ENCODE measurements at places on chromosomes 16 and 17.

DNA sequence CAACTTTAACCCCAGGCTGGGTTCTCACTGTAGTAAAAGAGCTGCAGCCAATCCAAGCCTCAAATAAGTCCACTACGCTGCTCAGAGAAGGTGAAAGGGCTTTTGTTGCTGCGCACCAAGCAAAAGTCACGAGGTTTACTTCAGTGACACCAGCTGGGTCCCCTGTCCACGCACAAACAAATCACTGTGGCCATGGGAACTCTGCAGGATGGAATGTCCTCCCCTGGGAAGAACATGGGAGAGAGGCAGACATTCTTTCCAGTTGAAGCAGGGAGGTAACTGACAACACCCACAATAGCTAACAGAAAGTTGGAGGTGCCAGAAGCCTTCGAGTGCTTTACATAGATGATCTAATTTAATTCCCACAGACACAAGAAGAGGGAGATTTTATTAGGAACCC lies 181.9 kb downstream of the PMP22 start:
- no peak for DNase-seq

- DNase-seq: no peak
These were observed 30.9 kb downstream of the XPO6 start for GRCh38 chr16:28180655-28181460.

DNA sequence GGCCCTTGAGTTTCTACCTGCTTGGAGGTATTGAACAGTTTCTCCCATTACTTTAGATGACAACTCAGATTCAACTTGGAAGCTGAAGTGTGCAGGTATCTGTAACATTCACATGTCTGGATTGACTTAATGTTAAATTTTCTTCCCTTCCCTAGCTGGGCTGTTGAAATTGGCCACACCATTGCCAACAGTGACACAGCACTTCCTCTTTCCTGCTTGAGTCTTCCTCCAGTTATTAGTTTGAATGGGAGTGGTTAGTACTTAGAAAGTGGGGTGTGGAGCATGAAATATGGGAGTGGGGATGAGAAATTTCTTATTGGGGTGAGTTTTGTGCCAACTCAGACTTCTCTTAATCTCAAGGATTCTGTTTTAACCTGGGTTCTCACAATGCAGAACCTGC lies 454.9 kb downstream of the KCNJ2 start:
- no peak for DNase-seq

- no peak for DNase-seq
These were observed 8.5 kb upstream of the HOXB9 start for GRCh38 chr17:48634493-48635208.

GRCh38 chr16:11128211-11129141 lies 127.5 kb downstream of the SOCS1 start:
- DNase-seq: no peak

- DNase-seq: no peak
These were observed 654.3 kb upstream of the KIF2B start for GRCh38 chr17:53168413-53168812.

- no peak for DNase-seq
These were observed 33.5 kb downstream of the GPATCH8 start for GRCh38 chr17:44469676-44470075.

GRCh38 chr17:57481910-57482391 lies 225.6 kb downstream of the MSI2 start:
- peak; percentile 89 for DNase-seq

- no peak for DNase-seq
These were observed 6.9 kb upstream of the ACTG1 start for GRCh38 chr17:81519284-81520020.

GRCh38 chr16:17125671-17126070 lies 345.1 kb downstream of the XYLT1 start:
- DNase-seq: no peak

GRCh38 chr17:17576772-17577234 lies 14.7 kb downstream of the PEMT start:
- DNase-seq: peak; percentile 56

- DNase-seq: no peak
These were observed 3.6 kb downstream of the GRIN2C start for GRCh38 chr17:74856112-74856511.

- no peak for DNase-seq
These were observed 650.4 kb upstream of the RBFOX1 start for GRCh38 chr16:6682142-6682811.

Measured in HFF-Myc (cell line).